ENCODE measurements at places on chromosomes 1 and 21.

- no peak for DNase-seq
Measured at GRCh38 chr1:195866781-195867222, 741.4 kb downstream of the KCNT2 start.

GRCh38 chr1:26602378-26602959 lies 72.9 kb downstream of the RPS6KA1 start:
- no peak for DNase-seq

GRCh38 chr21:42396799-42397745 lies 1.2 kb upstream of the TMPRSS3 start:
- DNase-seq: no peak

- no peak for DNase-seq
Measured at GRCh38 chr1:245242989-245243388, 88.2 kb downstream of the KIF26B start.

- no peak for DNase-seq
Measured at GRCh38 chr1:9596415-9597123, 7.9 kb downstream of the TMEM201 start.

DNA sequence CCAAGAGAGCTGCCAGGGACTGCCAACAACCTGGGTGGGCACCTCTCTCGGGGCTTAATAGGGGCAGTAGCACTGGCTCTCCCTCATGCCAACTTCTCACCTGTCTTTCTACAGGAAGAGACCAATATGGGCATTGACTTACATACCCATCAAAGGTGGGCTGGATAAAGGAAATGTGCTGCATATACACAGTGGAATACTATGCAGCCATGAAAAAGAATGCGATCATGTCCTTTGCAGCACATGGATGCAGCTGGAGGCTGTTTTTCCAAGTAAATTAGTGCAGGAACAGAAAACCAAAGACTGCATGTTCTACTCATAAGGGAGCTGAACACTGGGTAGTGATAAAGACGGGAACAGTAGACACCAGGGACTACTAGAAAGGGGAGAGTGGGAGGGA lies 172.5 kb downstream of the URB2 start:
- no peak for DNase-seq

GRCh38 chr1:87169263-87169910 lies 159.3 kb upstream of the LMO4 start:
- DNase-seq: no peak

DNA sequence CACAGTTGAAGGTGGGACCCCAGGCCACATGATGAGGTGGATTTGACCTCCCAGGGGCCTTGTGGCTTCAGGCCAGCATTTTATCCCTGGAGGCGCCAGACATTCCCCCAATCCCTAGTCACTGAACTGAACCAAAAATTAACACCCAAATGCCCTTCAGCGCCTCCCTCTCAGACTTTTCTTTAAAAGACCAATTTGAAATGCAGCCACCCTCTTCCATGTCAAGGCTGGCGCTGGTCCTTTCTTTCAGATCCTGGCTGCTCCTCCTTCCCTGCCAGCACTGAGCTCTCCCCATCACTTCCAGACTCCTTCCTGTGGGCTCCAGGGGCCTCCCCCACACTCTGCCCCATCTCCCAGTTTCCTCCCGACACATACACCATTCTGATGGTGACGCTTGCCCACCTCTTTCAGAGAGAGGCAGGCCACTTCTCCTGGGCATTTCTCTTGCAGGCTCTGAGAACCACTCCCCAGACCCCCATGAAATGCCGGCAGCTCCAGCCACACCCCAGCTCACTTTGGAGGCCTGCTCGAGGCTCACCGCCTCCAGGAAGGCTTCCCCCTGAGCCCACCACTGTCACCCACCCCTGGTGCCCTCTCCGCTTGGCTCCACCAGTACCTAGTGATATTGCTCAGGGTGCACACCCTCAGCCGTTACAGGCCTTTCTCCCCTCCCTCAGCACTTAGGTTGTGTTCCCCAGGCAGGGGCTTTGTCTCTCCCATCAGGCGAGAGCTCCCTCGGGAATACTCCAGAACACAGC lies 27.0 kb downstream of the NAV1 start:
- no peak for DNase-seq

DNA sequence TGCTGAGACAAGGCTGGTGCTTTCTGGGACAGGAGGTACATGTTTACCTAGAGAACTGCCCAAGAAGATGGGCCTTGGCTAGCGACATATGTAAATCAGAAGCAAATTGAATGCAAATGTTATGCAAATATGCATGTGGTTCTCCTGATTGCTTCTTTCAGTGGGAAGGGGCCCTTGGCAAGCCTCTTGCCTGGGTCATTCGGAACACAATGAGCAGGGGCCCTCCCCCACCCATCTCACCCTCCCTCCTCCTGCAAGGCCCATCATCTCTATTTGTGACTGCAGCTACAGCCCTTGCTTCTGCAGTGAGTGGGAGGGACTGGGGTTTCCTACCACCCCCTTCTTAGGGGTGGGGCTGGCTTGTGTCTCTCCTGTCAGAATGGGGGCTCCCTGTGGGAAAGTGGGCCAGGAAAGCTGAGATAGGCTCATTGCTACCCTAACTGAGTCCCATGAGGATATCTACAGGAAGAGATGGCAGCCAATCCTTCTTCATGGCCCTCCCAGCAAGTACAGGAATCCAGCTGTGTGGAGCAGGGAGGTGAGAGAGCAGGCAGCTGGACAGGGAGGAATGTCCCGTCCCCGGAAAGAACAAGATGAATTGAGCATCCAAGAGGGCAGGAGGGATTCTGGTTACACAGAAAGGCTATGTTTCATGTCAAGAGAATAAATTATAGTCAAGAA lies 31.0 kb downstream of the FOXD2 start:
- DNase-seq: no peak

DNA sequence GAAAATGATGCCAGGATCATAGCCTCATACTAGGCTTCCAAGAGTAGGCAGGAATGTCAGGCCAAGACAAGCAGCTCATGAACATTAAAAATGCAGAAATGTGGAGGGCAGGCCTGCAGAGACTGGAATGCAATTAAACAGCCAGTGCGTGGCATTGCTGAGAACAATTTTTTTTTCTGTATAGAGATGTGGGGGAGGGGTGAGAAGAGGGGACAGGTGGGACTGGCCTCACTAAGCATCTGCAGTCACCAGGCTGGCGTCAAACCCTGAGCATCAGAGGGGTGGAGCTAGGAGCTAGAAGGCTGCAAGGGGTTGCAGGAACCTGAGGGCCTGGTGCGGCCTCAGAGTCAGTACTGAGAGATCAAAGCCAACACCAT lies 114.1 kb downstream of the TNR start:
- no peak for DNase-seq

DNA sequence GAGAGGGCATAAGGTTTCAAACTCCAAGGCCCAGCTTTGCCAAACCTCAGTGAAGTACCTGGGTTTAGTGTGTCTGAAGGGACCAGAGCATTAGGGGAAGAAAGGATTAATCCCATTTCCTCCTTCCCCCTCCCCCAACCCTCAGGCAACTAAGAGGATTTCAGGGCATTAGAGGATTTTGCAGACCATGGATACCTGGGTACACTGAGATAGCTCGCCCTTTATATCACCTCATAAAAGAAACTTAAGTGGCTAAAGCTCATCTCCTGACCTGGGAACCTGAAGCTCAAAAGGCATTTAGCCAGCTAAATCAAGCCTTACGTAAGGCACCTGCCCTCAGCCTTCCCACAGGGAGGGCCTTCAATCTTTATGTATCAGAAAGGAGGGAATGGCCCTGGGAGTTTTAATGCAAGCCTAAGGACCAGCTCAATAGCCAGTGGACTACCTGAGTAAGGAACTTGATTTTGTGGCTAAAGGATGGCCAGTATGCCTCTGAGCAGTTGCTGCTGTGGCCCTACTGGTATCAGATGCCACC lies 26.4 kb upstream of the SMYD3 start:
- no peak for DNase-seq

DNA sequence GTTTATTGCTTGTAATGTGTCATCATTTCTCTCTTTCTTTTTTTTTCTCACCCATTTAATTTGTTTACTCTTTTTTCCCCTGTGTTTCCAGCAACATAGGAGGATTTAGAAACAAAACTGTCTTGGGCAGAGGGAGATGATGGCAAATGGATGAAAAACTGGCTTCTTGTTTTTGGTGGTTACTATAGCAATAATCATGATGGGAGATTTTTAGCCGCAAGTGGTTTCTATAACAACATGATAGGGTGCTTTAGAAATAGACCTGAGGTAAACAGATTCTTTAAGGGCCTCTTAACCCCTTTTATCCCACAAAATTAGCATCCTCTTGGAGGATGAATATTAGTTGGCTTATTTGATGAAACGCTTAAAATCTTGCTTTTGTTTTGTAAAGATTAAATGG lies 51.6 kb downstream of the CRB1 start:
- no peak for DNase-seq

- DNase-seq: no peak
Measured at GRCh38 chr1:51463561-51463960, 55.5 kb downstream of the EPS15 start.

- no peak for DNase-seq
Measured at GRCh38 chr21:37324558-37324957, 42.0 kb upstream of the DYRK1A start.

- DNase-seq: peak; percentile 70
Measured at GRCh38 chr21:32412162-32413014, at the start of gene EVA1C. TSS of gene EVA1C (plus strand) at chr21:32412706. CDS start at chr21:32412854, 148 bp downstream.

DNA sequence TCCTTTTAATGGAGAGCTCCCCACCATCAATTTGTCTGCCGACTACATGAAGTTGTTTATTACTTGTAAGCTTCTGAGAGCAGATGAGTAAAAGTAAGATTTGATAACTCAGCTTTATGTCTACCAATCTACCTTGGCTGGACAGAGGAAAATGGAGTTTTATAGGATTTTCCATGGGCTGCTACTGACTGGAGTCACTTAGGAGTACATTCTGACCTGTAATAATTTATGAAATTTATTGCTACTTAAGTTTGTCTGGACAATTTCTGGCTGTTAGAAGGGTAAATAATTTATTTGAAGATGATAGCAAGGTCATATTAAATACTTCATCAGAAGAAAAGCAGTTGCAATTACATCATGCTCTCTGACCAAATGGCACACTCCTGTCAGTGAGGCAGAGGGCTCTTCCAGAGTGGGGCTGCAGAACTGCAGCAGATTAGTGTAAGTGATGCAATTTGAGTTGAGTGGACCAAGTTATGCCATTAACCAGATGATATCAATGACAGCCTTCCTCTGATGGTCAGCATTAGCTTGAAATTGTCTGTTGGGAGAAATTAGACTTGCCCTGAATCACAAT lies 736.7 kb upstream of the PTBP2 start:
- no peak for DNase-seq

DNA sequence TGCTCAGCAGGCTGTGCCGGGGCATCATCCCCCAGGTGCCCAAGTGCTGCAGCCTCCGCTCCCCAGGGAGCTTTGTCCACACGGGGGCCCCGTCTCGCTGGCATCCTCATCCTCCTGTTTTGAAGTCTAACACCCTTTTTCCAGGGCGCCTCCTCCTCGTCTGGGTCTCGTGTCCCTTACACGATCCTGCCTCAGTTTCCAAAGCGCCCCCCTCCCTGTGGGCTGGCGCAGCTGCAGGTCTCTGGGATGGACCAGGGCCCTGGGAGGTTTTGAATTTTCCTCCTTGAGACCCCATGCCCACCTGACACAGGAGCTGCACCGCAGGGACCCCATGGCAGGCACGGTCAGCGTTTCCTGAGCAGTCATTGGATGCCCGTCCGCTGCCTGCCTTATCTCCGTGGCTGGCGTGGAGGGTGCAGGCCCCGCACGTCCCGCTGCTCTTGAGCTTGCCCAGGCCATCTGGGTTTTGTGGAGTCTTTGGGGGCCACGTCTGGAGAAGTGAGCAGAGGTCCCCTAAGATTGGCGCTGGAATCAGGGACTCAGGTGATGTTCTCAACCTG lies 37.4 kb upstream of the DIP2A start:
- DNase-seq: no peak

- no peak for DNase-seq
Measured at GRCh38 chr1:153773096-153773921, 1.9 kb upstream of the SLC27A3 start.

DNA sequence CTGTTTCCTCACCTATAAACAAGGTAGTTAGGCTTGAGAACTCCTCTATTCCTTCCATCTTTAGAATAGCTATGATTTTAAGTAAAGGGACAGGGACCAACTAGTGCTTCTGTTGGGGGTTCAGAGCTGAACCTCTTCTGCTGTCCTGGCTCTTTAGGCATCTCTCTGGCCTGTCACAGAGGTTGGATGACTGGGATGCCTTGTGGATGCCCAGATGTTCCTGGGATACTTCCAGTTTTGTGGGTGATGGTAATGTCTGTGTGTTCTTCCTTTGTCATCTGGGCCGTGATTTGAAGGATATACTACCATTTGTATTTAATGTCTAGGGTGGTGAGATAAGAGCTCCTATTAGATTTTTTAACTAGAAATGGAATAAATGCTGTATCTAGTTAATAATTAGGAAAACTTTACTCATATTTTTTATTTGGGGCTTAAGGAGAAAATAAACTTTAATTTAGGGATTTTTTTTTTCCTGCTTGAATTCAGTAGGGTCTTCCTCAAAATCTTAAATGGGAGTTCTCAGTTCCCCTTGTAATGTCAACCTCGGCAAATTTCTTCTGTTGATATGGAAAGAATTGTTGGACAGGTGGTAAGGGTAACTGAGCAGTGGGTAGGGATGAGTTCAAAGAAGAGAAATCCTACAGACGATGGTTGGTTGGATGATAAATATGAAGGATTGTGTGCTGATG lies 47.2 kb downstream of the LAMC1 start:
- DNase-seq: no peak

DNA sequence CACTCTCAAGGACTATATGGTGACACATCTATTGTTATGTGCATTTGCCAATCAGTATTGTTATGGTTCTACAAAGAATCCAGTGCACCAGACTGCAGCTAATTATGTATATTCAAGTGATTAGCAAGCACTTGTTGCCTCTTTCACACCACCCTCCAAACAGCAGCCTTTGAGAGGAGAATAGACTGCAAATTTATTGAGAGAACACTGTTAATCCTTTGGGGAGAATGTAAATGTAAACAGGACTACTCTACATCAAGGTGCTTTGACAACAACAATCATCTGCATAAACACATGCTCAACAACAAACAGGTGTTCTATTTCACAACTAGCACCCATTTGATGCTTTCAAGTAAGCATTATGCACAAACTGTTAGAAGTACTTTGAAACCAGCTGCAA lies 117.4 kb downstream of the AKT3 start:
- no peak for DNase-seq

DNA sequence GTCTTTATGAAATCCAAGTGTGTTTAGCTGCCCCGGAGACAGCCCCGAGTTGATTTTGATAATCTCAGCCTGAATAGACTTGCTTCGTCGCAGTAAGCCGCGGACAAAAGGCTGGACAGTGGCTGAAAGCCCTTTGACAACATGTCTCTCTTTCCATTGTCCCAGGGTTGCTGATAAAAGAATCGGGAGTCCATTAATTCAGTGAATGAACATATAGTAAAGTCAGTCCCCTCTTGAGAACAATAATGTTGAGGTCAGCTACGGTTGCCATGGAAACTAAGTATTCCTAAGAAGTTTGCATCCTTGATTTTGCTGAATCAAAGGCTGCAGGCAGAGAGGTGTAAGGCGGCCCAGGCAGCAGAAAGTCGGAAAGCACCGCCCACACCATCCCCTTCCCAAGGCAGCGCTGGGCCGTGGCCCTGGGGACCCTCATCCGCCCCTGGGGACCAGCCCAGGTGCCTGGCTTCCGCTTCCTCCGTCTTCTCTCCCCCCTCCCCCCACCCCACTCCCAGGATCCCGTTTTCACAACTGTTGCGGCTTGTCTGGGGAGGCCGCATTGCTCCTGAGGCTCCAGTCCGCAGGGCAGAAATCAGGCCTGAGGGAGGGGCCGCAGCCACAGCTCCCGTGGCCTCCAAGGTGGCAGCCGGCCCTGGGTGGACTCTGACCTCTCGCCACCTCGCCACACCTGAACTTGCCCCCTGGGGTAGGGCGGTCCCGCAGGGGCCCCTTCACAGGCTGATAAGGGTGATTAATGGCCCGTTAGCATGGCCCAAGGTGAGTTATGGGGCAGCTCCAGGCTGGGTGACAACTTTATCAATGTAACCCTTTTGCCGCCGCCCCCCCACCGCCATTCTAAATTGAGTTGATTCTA lies 180.9 kb downstream of the PRDM16 start:
- no peak for DNase-seq
